B cell (primary cell): ENCODE measurements at places on chromosomes 7 and 10. TPM values are rescaled to one million over a fixed set of nuclear protein-coding genes. Genes with fewer than 3 reads are reported as not detected.

GRCh38 chr10:95793401-95794045, 37.6 kb downstream of the ENTPD1 start:
- DNase-seq: peak; percentile 72

- DNase-seq: no peak
These were observed 70.1 kb upstream of the COL1A2 start for GRCh38 chr7:94324380-94325121.

- DNase-seq: no peak
These were observed 225.6 kb downstream of the ARL4A start for GRCh38 chr7:12913002-12913401.

DNA sequence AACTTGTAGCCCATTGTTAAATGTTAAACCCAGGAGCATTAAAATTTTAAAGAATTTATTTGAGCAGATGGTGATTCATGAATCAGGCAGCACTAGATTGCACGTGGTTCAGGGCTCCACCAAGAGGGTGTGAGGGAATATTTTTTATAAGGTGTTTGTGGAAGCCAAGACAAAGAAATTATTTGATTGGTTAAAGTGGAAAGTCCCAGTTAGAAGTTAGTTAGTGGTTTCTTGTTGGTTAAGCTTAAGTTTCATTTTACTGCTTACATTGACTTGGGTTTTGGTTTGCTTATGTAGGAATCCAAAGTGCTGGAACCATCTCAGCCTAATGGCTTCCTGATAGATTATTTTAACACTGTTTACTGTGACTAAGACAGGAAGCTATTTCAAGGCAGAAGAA, 906.2 kb downstream of the LRMDA start:
- no peak for DNase-seq

DNA sequence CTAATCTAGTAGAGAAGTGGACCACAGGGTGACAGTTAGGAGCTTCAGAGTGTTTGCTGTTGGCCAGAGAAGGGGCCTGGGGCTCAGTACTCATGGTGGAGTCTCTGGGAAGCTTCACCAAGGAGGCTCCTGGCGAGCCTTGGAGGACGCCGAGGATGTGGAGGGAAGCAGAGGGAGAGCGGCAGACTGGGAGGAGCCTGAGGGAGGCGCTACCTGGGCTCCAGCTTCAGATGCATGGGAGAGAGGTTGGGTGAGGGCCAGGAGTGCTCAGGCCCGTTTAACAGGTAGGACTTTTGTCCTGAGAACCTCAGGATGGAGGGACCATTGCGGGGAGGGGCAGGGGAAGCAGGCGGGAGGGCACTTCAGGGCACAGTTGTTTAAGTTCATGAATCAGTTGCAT, 24.2 kb downstream of the DOCK1 start:
- DNase-seq: no peak

- DNase-seq: no peak
These were observed 109.3 kb downstream of the AOAH start for GRCh38 chr7:36614959-36615358.

DNA sequence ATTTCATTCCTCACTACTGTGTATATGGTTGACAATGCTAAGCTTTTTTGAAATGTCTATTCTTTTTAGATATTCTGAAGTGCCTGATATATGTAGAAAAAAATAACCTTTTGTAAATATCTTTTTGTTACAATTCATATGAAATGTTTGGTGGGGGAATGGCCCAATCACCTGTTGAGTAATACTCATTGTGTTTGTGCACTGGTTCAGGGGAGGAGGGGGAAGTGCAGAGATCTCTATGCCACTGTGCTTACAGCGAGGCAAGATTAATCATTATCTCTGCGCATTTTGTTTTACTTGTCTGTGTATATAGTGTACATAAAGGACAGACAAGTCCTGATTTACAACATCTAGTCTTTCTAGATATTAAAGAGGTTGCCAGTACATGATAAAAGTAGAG, 25.2 kb downstream of the NUP42 start:
- DNase-seq: no peak

DNA sequence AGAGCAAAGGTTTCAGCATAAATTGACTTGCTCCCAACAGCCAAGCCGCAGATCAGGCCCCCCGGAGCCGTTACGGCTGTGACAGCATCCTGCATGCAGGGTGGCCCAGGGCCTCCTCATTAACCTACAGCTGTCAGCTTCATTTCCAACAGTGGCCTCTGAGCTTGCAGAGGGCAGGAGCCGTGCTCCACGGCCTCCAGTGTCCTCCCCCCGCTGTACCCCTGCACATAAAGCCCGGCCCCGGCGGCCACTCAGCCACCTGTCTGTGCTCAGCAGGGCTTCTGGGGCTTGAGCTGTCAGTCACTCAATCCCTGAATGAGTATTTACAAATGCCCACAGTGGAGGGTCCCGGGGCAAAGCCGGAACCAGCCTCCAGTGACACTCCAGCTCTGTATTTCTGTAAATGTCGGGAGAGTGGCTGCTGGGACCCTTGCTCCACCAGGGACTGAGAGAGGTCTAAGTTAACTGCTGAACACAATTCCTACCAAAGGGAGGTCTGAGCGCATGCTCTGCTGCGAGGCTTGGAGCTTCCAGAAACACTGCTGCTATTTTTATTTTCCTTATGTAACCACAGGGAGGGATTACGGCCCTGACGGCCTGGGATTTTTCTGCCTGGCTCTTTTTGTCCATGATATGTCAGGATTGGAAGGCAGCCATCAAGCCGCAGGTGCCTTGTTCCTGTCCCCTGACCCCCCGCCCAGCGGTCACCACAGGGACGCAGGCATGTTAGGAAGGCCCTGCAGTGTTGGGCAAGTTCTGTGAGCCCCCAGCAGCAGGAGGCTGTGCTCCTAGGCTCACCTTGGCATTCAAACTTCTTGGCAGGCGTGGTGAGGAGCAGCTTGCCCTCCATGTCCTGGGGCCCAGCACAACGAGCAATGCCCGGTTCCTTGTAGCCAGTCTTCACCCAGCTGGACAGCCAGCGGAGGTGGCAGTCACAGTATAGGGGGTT, 165.0 kb downstream of the SLIT1 start:
- no peak for DNase-seq

GRCh38 chr7:38728145-38728544, 97.0 kb upstream of the AMPH start:
- DNase-seq: no peak

- no peak for DNase-seq
These were observed 72.9 kb downstream of the ADK start for GRCh38 chr10:74223755-74224529.

DNA sequence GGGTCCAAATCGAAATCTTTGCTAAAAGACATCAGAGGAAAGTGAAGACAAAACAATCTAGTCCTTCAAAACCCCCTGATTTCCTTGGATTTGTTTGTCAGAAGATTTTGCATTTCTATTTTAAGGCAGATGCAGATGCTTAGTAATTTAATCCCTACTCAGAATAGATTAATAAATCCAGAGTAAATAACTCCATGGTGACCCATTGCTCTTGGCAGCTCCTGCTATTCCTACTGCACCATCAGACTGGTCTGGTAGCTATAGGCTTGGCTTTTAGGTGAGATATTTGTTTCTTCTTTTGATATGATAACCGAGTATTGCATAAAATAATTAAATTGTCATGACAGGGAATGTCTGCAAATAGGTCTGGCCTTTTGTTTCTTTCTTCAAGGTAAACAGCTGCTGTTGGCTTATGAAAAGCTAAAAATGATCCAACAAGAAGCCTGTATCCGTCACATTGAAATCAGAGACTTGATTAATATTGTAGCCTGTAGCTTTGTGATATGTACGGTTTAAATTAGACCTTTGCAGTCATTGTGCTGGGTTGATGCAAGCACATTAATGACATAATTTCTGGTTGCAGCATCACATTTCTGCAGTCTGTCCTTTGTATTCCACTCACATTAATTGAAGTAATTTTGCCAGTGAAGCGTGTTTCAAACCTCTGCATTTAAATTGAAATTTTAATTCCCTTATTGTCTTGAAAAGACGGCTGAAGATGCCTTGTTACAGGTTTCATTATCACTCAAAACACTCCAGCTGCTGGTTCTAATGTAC, 40.7 kb downstream of the EXOC4 start:
- DNase-seq: no peak

- no peak for DNase-seq
These were observed 27.7 kb upstream of the DNAAF5 start for GRCh38 chr7:698515-699475.

DNA sequence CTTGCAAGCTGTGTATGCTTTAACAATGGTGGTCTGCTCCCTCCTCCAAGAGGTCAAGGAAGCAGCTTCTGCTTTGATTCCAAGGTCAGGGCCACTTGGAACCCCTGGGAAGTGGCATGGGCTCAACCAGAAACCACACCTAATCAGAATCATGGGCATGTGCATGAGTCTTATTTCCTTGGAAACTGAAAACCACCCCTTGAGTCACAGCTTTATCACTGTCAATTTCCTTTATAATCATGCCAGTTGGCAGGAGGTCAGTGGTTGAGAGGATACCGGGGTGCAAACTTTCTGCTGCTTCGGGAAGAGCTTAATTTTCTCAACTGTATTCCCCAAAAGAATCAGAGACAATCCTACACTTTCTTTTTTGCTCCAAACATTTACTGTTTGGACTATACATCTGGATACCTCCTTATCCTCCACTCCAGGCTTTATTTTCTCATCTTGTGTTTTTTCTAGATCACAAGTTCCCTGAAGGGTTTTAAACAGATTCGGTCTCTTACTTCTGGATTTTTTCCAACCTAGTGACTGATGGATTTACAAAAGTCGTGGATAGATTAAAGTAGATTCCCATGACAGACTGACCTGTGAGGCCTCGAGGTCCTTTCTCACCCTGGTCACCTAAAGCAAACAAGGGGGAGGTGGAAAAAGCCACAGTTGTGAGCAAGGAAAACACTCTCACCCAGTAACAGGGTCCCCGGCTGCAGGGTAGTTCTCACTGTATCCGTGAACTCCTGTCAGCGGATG, 36.0 kb downstream of the COL17A1 start:
- DNase-seq: no peak

- DNase-seq: no peak
These were observed 16.5 kb upstream of the KNDC1 start for GRCh38 chr10:133143546-133143945.

DNA sequence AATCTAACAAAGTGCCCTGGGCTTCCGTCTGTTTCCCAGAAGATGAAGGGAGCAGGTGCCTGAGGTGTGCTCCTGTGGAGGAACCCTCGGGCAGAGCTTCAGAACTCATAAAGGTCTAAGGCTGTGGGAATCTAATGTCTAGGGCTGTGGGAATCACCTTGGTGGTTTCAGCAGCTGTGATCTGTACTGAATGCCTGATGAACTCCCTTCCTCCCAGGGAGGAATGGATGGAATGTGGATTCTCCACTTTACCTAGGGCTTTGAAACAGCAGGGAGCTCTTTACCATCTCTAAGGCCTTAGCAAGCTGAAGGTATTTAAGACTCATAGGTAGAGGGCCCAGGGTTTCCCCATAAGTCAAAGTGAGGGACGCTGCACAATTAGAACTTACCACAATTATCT, 36.0 kb upstream of the SEMA3E start:
- no peak for DNase-seq

- no peak for DNase-seq
These were observed 60.2 kb downstream of the SEMA3E start for GRCh38 chr7:83588602-83589240.

- no peak for DNase-seq
These were observed 574.5 kb downstream of the TYW1 start for GRCh38 chr7:67571026-67571545.

GRCh38 chr10:123611243-123611642, 54.9 kb upstream of the GPR26 start:
- no peak for DNase-seq

GRCh38 chr7:64310426-64310825, 3.3 kb upstream of the ZNF736 start:
- DNase-seq: no peak

DNA sequence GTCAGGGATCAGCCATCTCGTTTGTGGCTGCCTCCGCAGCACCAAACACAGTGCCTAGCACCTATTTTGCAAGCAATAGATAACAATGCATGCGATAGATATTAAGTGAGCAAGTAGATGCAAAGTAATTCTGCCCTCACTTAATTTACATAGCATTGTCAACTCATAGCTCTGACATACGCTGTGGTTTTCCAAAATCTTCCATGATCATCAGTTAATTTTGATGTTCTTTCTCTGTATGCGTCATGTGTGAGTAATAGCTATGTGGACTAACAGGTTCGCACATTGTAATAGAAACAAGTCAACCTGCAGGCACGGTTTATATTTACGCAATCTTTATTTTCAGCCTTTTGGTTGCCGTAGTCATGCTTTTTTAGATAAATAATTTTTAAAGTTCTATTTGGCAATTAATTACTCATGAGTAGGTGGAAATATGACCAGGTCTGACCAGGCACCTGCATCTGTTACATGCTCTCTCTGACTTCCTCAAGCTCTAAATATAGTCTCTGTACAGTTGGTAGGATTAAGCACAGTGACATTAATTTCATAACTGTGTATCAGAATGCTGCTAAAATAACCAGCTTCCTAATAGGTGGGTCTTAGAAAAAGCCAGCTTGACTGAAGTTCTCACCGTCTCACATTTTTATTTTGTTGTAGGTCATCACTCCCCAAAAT, 13.3 kb downstream of the MAP3K8 start:
- no peak for DNase-seq

DNA sequence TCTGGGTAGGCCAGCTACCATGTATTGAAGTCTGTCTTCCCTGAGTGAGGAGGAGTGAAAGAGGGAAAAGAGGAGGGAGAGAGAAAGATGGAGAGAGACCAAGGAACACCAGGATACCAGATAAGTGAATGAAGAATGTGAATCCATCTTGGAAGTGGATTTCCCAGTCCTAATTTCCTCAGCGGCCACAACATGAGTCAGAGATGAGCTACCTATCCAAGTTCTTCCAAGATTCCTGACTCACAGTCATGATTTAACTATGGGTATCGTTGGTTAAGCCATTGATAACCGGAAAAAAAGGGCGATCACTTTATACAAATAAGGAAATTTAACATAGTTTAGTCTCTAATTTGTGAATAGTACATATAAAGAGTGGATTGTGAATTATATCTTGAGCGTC, 561.8 kb downstream of the ATRNL1 start:
- DNase-seq: no peak

DNA sequence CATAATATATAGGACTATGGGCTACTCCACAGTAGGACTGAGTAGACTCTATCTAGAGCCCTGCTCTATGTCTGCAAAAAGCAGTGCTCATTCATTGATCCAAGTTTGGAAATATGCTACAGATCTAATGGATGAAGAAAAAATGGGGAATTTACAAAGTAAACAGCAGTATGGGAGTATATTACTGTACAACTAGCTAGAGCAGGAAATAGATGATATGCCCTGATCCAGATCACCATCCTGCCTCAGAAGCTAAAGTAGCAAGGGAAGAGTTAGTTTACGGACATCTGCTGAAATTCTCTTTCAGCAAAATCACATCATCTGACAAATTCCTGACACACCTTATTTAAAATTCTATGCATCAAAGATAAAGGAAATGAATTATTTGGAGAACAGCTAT, 168.2 kb upstream of the SEMA3A start:
- no peak for DNase-seq

GRCh38 chr7:9026121-9026520, 592.7 kb downstream of the NXPH1 start:
- DNase-seq: no peak

- DNase-seq: no peak
These were observed 56.7 kb downstream of the DLG5 start for GRCh38 chr10:77869626-77870420.

GRCh38 chr7:54788664-54789063, 29.7 kb upstream of the SEC61G start:
- DNase-seq: peak; percentile 7

The PCGF5 gene
- total RNA-seq: 102 TPM in 2 replicates

The USP6NL gene
- total RNA-seq: 61.5 and 62.6 TPM in 2 replicates

The MUC3A gene
- not detected in 2 replicates for total RNA-seq

The CALHM1 gene
- 0.34 and 0.41 TPM in 2 replicates for total RNA-seq

The OR6B1 gene
- not detected in 2 replicates for total RNA-seq

The SFMBT2 gene
- total RNA-seq: 24.0 and 26.5 TPM in 2 replicates

The CCL24 gene
- total RNA-seq: not detected in 2 replicates

The LIPJ gene
- total RNA-seq: 0.20 and 0.39 TPM in 2 replicates

The WDR86 gene
- 1.4 and 1.7 TPM in 2 replicates for total RNA-seq
